Dorsolateral prefrontal cortex (tissue), 122 donors: ENCODE measurements at places on chromosomes 13 and 19. TPM values are rescaled to one million over a fixed set of nuclear protein-coding genes. Genes with fewer than 3 reads are reported as not detected.

Gene FFAR2
- not detected for total RNA-seq

Gene SLITRK6
- not detected for total RNA-seq

Gene INSR
- 46.2 TPM for total RNA-seq

Gene OVOL3
- total RNA-seq: not detected

Gene VAV1
- 3.0 TPM for total RNA-seq

Gene KLK10
- 0.67 TPM for total RNA-seq

Gene PDX1
- total RNA-seq: not detected

Gene DCT
- total RNA-seq: 4.8 TPM

Gene ZNF285
- total RNA-seq: 9.8 TPM

Gene ZNF536
- total RNA-seq: 80.9 TPM

Gene FAM216B
- total RNA-seq: 0.15 TPM

Gene C3
- 85.4 TPM for total RNA-seq

Gene CEACAM16
- not detected for total RNA-seq

Gene ZNF358
- total RNA-seq: 86.1 TPM

Gene RANBP3
- 85.4 TPM for total RNA-seq

Gene CYP2B6
- not detected for total RNA-seq

Gene TLE2
- 28.3 TPM for total RNA-seq

Gene NPHS1
- total RNA-seq: 2.1 TPM
